ENCODE measurements at places on chromosomes 5 and 9.

DNA sequence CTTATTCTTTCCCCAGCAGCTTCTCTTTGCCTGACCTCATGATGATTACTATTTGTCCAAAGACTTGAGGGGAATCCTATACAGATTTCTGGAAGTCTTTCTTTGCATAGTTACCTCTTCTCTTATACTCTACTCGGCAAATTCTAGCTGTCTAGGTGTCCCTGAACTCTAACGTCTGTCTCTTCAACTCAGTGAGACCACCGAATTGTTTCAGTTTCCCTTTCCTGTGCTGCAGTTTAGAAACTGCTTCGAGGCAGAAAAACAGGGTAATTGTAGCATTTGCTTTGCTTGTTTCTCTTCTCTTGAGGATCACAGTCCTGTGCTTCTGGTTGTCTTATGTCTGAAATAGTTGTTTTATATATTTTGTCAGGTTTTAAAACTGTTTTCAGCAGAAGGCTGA lies 14.8 kb downstream of the LVRN start:
- DNase-seq, result no peak

- DNase-seq, result no peak
Measured at GRCh38 chr9:124286292-124286931, 28.7 kb downstream of the NEK6 start.

DNA sequence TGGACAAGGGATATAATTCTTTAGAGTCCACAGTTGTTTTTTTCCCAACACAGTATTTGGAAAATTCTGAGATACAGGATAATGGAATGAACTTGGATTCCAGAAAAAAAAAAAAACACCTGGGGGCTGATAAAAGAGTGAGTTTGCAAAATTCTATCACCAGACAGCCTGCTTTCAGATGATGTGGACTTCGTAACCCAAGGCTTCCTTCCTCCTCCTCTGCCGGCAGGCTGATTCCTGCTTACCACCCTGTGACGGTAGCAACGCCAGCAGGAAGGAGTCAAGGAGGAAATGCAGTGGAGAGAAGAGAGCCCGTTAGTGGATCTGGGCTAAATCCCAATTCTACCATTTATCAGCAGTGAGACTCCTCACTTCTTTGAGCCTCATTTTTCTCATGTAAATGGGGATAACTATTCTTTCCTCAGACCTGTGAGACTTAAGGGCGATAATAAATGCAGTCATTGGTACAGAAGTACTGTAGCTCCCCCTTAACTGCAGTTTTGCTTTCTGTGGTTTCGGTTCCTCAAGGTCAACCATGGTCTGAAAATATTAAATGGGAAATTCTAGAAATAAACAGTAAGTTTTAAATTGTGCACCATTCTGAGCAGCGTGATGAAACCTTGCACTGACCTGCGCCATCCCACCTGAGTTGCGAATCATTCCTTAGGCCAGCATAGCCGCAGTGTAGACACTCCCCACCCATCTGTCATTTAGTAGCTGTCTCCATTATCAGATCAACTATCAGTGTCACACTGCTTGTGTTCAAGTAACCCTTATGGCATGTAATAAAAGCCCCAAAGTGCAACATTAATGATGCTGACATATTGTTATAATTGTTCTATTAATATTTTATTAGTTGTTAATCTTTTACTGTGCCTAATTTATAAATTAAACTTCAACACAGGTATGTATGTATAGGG lies 71.4 kb downstream of the DCP2 start:
- no peak for DNase-seq

GRCh38 chr5:73735032-73735734 lies 109.2 kb downstream of the ARHGEF28 start:
- DNase-seq, result no peak

DNA sequence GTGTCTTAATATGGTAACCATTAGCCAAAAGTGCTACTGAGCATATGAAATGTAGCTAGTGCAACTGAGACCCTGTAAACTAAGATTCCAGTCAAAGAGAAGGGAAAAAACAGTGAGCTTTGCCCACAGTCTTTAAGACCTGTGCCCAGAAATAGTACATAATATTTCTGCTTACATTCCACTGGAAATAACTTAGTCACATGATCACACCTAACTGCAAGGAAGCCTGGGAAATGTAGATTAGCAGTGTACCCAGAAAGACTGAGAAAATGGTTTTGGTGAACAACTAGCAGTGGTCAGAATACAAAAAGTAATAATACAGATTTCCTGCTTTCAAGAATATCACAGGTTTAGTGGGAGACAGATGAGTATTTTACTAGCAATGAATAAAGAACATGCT lies 2.5 kb upstream of the CPLANE1 start:
- no peak for DNase-seq

GRCh38 chr5:128201065-128201926 lies 117.7 kb downstream of the SLC12A2 start:
- DNase-seq, result peak; percentile 82

DNA sequence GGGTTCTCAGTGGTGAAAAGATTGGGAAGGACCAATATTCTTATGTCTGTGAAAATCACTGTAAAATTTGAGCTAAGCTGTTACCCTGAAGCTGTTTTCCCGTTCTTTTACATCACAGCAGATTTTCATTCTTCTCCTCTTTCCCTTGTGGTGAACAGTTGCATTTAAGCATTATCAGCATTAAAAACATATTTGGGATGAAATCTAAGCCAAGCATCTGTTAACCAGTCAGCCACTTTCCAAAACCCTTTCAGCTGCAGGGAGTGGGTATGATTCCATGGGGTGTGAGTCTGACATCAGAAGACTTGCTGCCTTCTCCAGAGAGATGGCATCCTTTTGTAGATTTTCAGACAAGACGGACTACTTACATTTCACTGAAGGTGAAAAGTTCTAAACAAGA lies 97.2 kb downstream of the TRIO start:
- DNase-seq, result no peak

GRCh38 chr9:26013199-26013598 lies 335.0 kb upstream of the TUSC1 start:
- DNase-seq, result no peak

GRCh38 chr9:92527832-92528521 lies 7.8 kb downstream of the ECM2 start:
- DNase-seq, result no peak

DNA sequence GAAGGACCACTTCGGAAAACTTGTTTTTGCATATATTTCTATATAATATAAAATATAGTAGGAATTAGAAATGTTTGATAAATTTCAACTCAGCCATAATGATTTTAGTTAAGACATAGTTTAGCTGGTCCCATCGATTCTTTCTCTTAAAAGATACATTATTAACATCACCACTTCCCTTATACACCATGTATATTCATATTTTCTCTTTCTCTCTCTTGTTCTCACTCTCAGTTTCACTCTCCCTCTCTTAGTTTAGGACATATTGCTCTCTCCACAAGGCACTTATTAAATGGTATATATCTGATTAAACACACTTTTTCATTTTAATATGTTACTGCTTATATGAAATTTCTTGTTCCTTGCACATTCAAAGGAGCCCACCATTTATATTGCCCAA lies 90.1 kb upstream of the RASEF start:
- no peak for DNase-seq

GRCh38 chr9:23590276-23591000 lies 235.6 kb downstream of the ELAVL2 start:
- no peak for DNase-seq

GRCh38 chr5:172896465-172896864 lies 62.4 kb downstream of the ERGIC1 start:
- no peak for DNase-seq
